ENCODE measurements at places on chromosomes 6 and 20.

- DNase-seq = no peak
Observed at GRCh38 chr20:38609815-38610214, 8.2 kb downstream of the ARHGAP40 start.

GRCh38 chr6:5066456-5067093 lies 18.6 kb upstream of the PPP1R3G start:
- DNase-seq = no peak

- no peak for DNase-seq
Observed at GRCh38 chr6:37072526-37072925, 67.1 kb downstream of the FGD2 start.

- DNase-seq = peak; percentile 37
Observed at GRCh38 chr20:62860924-62861691, 514 bp downstream of the TCFL5 start.

DNA sequence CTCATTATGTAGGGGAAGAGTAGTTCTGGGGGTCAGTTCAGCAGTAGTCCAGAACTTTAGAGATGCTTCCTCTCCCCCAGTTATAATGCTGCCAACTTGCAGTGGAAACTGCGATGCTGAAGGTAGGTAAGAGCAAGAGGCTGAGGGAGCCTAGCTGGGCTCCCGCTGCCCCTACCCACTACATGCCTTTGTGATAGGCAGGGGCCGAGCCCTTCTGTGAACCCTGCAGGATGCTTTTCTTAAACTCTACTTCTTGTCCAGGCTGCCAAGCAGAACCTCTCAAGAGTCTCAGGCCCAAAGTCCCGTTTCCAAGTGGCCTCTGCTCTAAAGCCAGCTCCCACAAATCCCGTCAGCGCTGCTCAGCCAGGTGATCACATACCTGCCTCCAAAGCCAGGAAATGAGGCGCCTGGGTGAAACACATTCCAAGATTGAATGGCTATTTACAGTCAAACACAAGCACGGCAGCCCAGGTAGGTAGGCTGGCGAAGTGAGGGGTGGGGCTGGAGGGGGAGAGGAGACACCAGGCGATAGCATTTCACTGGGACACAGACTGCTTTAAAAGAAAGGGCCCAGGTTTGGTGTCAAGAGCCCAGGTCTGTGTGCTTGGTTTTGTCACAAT lies 150.7 kb downstream of the CD24 start:
- no peak for DNase-seq

DNA sequence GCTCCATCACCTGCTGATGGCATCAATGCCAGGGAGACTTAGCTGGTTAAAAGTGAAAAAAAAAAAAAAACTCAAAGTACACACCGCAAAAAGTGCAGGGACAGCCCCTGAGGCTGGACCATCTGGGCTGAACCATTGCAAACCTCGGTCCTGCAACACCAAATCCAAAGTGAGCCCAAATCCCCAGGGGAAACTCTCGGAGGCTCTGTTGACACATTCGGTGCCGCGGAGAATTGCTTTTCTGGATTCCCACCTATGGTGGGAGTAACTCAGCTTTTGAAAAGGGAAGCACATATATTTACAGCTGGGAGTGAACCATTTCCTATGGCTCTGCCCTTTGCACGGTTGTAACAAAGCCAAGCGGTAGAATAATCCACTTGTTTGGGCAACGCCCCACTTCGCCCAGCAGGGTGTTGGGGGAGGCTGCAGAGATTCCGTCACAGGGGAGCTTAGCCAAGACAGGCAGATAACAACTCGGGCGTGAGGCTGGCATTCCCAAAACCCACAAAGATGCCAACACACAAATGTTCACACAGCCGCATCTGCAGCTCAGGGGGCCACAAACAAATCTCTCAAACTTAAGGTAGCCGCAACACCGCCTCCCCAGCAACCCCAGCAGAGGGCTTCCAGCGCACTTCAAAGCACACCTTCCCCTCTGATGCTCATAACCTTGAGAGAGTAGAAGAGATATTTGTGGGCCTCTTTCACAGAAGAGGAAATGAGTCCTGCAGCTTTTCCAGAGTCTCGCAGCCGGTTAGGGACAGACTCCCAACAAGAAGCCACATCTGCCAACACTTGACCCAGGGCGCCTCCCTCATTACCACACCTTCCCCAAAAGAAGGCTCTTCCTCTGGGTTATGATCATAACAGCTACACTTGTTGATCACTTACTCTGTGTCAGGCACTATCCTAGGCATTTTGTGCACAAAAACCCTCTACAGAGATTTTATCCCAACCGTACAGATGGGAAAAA lies 11.4 kb downstream of the ZC3H12D start:
- DNase-seq = no peak

DNA sequence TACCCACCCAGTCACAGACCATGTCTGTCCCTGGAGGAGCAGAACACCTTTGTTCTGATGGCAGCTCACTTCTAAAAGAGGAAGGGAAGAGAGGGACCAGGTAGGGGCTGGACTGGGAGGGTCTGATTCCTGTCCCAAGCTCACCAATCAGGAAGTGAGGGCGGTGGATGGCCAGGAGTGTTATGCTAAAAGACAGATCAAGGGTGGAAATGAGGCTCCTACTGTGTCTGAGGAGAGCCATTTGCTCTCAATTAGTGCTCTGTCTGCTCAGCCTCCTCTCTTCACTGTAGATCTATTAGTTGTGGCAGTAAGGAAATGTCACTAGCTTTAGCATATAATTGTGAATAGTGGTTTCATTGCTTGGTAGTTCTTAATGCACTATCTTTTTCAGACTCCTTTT lies 72.5 kb downstream of the ARMC2 start:
- no peak for DNase-seq

GRCh38 chr20:35541118-35541782 lies 628 bp upstream of the ERGIC3 start:
- no peak for DNase-seq

GRCh38 chr6:43847741-43848630 lies 78.0 kb downstream of the VEGFA start:
- no peak for DNase-seq

- no peak for DNase-seq
Observed at GRCh38 chr6:85506441-85507093, 56.7 kb downstream of the NT5E start.

DNA sequence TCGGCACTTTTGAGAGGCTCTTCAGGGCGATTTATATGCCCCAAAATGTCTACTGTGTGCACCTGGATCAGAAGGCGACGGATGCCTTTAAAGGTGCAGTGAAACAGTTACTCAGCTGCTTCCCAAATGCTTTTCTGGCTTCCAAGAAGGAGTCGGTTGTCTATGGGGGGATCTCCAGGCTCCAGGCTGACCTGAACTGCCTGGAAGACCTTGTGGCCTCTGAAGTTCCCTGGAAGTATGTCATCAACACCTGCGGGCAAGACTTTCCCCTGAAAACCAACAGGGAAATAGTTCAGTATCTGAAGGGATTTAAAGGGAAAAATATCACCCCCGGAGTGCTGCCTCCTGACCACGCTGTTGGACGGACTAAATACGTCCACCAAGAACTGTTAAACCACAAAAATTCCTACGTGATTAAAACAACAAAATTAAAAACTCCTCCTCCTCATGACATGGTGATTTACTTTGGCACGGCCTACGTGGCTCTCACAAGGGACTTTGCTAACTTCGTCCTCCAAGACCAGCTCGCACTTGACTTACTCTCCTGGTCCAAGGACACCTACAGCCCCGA lies 8.2 kb downstream of the GCNT2 start:
- DNase-seq = no peak

- no peak for DNase-seq
Observed at GRCh38 chr20:25145131-25145530, 50.4 kb upstream of the ENTPD6 start.

DNA sequence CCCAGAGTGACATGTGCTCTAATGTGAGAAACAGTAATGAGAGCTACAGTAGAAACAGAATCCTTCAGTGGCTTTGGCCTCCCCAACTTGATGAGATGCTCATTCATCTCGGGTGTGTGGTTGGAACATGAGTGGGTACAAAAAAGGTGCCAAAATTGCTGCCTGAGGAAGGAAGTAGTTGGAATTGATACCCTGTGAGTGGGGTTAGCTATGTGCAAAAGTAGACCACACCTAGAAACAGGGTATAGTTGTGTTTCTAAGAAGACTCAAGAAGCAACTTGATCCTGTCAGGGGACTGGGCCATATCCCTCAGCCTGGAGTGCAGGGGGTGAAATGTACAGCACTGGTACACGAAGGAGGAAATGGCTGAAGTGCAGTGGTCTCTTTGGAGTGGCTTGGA lies 206.4 kb upstream of the SUPT3H start:
- DNase-seq = no peak

- no peak for DNase-seq
Observed at GRCh38 chr20:20680991-20681508, 31.4 kb downstream of the RALGAPA2 start.

DNA sequence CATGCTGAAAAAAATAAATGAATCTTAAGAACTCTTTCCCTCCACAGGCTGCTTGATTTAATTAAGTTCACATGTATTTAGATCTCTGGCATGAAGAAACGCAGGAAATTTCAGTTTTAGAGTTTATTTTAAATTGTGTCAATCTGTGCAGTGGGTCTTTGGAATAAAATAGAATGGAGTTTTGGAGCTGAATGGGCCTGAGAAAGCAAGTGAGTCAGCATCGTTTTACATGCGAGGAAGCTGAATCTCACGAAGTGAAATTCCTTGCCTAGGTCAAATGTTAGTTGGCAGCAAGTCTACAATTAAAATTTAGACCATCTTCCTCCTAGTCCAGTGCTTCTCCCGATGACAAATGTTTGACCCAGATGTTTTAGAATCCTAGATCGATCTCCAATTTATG lies 22.4 kb downstream of the MAP7 start:
- DNase-seq = no peak

GRCh38 chr20:61524951-61525666 lies 273.0 kb downstream of the CDH4 start:
- DNase-seq = no peak

- no peak for DNase-seq
Observed at GRCh38 chr6:165774903-165775601, 112.0 kb upstream of the PDE10A start.

All from T-helper 9 cell (primary cell).